ENCODE measurements at places on chromosomes 1 and 21.
A peak's percentile ranks its signal among the peaks of the same experiment; 100 is the strongest.

GRCh38 chr1:231161667-231162296 is at the start of gene TRIM67:
TRIM67 (plus strand) TSS chr1:231162058; CDS start chr1:231162970, 912 bp downstream.
- peak; percentile 60 for DNase-seq

DNA sequence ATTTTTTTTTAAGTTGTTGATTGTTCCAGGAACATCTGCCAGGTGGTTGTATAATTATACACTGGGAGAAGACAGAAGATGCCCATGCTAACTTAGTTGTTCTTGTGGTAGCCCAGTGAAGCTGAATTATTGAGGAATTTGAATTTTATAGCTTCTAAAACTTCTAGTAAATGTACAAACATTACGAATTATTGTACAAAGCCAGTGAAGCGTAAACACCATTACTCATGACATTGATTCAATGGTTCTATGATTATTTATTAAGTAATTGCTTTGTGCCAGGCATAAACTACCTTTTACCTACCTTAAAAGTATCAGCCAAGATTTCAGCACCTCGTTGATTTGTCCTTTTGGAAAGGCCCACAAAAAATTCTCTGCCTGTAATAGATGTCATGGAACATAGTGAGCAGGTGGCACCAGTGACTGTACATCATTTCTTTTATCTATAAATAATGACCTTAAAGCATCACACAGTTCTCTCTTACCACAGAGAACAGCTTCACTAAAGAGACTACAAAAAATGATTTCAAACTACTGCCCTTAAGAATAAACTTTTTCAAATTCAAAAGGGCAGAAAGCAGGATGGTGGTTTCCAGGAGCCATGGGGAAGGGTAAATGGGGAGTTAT is 74.9 kb upstream of the BCL10 start:
- no peak for DNase-seq

GRCh38 chr1:34746785-34747637 is 7.8 kb upstream of the GJB5 start:
- DNase-seq: no peak

- no peak for DNase-seq
Measured at GRCh38 chr1:3541936-3542335, 69.4 kb downstream of the MEGF6 start.
